ENCODE measurements at places on chromosomes 7 and 10. TPM values are rescaled to one million over a fixed set of nuclear protein-coding genes. Genes with fewer than 3 reads are reported as not detected.

The BICC1 gene
- polyA plus RNA-seq, result 13.6 TPM

The SRGN gene
- 107 TPM for polyA plus RNA-seq

The TCAF1 gene
- polyA plus RNA-seq, result 63.2 TPM

The TMEM196 gene
- polyA plus RNA-seq, result not detected

The METTL27 gene
- 3.0 TPM for polyA plus RNA-seq

The POR gene
- polyA plus RNA-seq, result 144 TPM

The RHOBTB1 gene
- 22.3 TPM for polyA plus RNA-seq

The RBAK gene
- 4.7 TPM for polyA plus RNA-seq

The ELMO1 gene
- 8.9 TPM for polyA plus RNA-seq

The ZNF33A gene
- 19.3 TPM for polyA plus RNA-seq

The COMTD1 gene
- 15.4 TPM for polyA plus RNA-seq

The DRGX gene
- not detected for polyA plus RNA-seq

The SEC24C gene
- 60.5 TPM for polyA plus RNA-seq

The KCNIP2 gene
- polyA plus RNA-seq, result 3.7 TPM

The AKR1C1 gene
- 11.7 TPM for polyA plus RNA-seq

The SPAG6 gene
- 0.04 TPM for polyA plus RNA-seq

The LBX1 gene
- polyA plus RNA-seq, result not detected

The SPACDR gene
- 0.25 TPM for polyA plus RNA-seq

The ADAM12 gene
- polyA plus RNA-seq, result 10.2 TPM

The RBM48 gene
- polyA plus RNA-seq, result 24.4 TPM

The ECHDC3 gene
- polyA plus RNA-seq, result 28.0 TPM

The GPRIN2 gene
- polyA plus RNA-seq, result 0.22 TPM

The CFAP46 gene
- 0.50 TPM for polyA plus RNA-seq

The SPRN gene
- polyA plus RNA-seq, result 0.10 TPM

The VWDE gene
- 0.19 TPM for polyA plus RNA-seq

The LIPN gene
- not detected for polyA plus RNA-seq

The SHLD2 gene
- polyA plus RNA-seq, result 11.5 TPM

The FAM241B gene
- polyA plus RNA-seq, result 3.0 TPM

The CTNNA3 gene
- 1.9 TPM for polyA plus RNA-seq

The GRM8 gene
- 0.58 TPM for polyA plus RNA-seq

The GHRHR gene
- polyA plus RNA-seq, result not detected

The LRRC27 gene
- 9.6 TPM for polyA plus RNA-seq

The DNAJC30 gene
- 7.5 TPM for polyA plus RNA-seq

The FAM25A gene
- polyA plus RNA-seq, result not detected

The ZEB1 gene
- 26.8 TPM for polyA plus RNA-seq

The EPHA1 gene
- polyA plus RNA-seq, result 0.21 TPM

The MEOX2 gene
- polyA plus RNA-seq, result 5.0 TPM

The ANXA8 gene
- 1.2 TPM for polyA plus RNA-seq

The BTBD16 gene
- polyA plus RNA-seq, result not detected

The CDHR1 gene
- polyA plus RNA-seq, result 0.17 TPM
